ENCODE measurements at places on chromosomes 2 and 18.
A peak's percentile ranks its signal among the peaks of the same experiment; 100 is the strongest.

DNA sequence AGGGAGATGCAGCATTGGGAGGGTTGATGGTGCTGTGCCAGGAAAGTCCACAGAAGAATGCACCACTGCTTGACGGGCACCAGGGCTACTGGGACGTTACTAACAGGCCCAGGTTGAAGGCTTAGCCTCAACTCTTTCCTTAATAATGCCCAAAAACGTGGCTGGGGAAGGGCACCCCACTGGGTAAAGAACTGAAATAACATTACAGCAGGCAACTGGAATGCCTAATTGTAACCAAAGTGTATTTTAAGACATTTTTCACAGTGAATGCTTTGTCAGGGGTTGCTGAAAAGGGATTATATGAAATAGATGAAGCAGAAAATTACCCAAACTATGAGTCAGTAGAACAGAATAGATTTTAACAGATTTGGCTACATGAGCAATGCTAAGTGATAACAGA, 191.3 kb downstream of the CMPK2 start:
- no peak for DNase-seq

- no peak for DNase-seq
Observed at GRCh38 chr18:26405190-26405801, 143.1 kb downstream of the KCTD1 start.

GRCh38 chr2:86143307-86143706, 37.3 kb downstream of the PTCD3 start:
- DNase-seq, result no peak

DNA sequence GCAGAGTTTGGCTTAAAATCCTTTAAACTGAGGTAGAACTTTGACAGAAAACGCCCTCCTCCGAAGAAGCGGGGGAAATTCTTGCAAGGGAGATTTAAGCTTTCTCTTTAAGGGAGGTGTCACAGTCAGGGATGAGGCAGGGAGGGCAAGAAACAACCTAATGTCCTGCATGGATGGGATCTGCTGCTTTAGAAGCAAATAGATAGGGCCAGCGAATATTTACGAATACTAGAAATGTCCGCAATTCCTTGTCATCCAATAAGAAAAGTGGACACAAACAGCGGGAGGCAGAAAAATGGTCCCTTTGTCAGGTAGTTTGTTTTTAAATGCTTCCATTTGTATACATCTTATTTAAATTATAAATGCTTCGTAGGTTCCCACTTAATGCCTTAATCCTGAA, 12.0 kb downstream of the MEIS1 start:
- no peak for DNase-seq

- no peak for DNase-seq
Observed at GRCh38 chr18:76834379-76834778, 12.0 kb downstream of the ZNF236 start.

DNA sequence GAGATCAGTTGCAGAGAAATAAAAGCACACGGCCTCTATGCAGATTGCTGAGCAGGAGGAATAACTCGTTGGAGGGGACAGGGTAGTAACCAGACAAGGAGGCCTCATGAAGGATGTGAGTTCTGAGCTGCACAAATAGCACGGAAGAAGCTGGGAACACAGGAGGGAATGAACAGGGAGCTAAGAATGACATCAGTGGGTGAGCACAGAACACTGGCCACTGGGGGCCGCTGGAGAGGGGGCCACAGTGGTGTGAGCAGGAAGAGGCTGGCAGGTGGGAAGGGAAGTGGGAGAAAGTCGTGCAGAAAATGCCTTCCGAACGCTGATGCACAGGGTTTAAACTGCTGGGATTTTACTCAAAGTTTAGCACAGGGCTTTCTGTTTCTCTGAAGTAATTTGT, 61.0 kb downstream of the ZAP70 start:
- no peak for DNase-seq

DNA sequence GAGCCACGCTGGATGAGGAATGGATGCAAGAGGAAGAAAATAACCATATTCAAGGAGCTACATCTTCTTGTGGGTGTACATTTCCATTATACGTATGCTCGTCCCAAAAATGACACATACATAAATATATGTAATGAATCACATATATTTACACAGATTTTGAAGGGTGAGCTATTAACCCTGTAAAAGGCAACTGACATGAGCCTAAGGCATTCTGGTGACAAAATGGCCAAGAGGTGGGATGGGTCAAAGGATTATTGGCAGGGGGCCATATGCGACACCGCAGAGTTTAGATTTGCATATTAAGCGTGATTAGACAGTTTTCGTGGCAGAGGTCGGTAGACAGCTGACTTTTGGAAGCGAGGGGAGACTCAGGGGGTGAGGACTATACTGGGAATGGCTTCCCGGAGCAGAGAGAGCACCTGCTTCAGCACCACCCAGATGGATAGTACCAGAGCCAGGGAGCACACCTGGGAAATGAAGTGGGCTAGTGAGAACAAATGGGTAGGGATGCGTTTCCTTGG, 431 bp upstream of the CNRIP1 start:
- no peak for DNase-seq

GRCh38 chr2:36476411-36476810, 120.8 kb downstream of the CRIM1 start:
- DNase-seq, result no peak

- no peak for DNase-seq
Observed at GRCh38 chr2:86235196-86235980, 36.1 kb downstream of the MRPL35 start.

GRCh38 chr2:6574121-6574520, 291.6 kb downstream of the CMPK2 start:
- DNase-seq, result no peak

DNA sequence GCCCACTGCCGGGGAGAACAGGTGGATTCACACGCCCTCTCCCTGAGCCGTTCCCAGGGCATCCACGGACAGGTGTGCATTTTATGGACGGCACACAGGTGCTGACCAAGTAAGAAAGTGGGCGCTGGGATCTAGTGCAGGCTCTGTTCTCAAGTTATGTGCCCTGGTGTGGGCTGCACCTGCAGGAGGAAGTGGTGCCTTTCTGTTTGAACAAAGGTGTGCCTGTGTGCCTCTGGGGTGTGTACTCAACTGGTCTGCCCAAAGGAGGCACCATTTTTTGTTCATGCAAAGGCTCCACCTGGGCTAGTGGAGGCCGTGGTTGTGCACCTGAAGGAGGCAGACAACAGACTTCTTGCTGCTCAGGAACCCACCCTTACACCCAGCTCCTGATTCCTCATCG, 88.2 kb upstream of the HK2 start:
- DNase-seq, result no peak

DNA sequence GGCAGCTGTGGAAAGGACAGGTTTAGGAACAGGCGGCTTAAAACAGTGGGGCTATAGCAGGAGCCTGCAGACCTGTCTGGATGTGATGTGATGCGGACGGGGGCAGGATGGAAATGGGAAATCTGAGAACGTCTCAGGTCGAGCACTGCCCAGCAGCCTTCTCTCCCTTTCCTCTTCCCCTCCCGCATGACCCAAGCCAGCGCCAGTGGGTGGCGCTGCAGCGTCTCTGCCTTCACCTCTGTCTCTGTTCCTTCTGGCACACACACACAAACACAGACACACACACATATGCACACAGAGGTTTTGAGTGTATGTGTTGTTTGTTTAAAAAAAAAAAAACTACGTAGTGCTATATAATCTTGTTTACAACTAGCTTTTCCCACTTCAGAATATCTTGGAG, 82.0 kb upstream of the SLC66A3 start:
- no peak for DNase-seq

DNA sequence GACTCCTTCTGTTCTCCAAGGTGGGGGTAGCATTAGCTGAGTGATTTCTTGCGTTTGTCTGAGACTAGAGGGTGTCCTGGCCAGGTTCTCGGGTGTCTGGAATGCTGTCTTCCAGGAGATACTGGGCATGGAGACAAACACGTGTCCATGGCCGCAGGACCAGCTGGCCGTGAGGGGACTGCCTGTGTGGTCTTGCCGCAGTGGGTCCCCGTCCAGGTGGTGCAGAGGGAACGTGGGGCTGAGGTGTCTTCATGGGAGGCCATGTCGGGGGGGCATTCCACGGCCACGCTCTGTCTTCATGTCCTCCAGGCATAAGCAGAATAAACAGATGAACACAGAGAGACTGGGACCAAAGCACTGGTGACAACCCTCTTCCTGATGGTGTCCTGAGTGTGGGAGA, 66.6 kb downstream of the SMIM21 start:
- DNase-seq, result no peak

DNA sequence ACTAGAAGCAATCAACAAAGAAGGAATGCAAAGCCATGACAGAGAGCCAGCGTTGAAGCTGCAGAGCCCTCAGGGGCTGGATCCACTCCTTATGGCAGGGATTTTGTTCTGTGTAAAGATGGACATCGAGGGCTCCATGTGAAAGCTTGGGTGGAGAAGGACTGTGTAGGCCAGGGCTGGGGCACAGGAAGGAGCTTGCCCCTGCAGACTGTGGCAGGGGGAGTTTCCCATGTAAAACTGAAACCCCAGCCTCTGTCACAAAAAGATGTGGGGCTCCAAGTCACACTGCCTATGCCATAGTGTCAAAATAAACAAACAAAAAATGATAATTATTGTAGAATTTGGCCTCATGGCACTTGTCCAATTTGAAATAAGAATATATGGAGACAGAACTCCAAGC, 408.7 kb upstream of the HS6ST1 start:
- DNase-seq, result no peak

DNA sequence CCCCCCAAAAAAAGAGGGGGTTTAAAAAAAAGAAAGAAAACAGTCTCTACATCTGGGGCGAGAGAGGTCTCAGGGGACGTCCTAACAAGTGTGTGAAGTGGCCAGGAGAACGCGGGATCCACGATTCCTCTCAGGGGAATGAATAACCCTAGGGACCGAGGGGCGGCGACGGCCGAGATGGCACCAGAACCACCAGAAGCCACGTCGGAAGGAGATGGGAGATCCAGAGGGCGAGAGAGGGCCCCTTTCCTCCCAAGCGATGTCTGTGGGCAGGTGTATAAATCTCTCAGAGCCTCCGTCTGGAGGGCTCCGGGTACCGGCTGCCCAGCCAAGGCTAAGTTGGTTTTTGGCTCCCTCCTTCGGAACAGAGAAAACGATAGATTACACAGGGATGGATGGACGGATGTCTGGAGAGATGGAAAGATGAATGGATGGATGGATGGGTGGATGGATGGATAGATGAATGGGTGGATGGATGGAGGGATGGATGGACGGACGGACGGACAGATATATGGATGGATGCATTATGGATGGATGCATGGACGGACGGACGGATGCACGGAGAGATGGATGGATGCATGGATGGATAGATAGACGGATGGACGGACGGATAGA, 1.7 kb downstream of the EPHA4 start:
- no peak for DNase-seq

GRCh38 chr2:240112914-240113690, 23.0 kb downstream of the COPS9 start:
- no peak for DNase-seq

GRCh38 chr2:237485304-237485703, 1.7 kb upstream of the MLPH start:
- DNase-seq, result no peak

DNA sequence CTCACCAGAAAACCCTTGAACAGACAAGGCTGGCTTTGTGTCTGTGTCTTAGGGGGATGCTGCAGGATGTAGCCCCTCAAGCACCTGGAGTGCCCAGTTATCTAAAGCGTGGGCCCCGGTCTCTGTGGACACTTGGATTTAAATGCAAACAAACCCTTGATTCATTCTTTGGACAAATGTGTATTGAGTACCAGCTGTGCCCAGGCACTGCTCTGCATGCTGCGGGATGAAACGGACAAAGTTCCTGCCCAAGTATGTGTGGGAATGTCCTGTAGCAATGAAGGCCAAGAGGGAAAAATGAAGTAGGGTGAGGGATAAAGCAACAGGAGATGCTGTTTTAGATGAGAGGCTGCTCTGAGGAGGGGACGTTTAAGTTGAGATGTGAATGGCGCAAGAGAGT, 53.9 kb downstream of the BOLA3 start:
- DNase-seq, result no peak

DNA sequence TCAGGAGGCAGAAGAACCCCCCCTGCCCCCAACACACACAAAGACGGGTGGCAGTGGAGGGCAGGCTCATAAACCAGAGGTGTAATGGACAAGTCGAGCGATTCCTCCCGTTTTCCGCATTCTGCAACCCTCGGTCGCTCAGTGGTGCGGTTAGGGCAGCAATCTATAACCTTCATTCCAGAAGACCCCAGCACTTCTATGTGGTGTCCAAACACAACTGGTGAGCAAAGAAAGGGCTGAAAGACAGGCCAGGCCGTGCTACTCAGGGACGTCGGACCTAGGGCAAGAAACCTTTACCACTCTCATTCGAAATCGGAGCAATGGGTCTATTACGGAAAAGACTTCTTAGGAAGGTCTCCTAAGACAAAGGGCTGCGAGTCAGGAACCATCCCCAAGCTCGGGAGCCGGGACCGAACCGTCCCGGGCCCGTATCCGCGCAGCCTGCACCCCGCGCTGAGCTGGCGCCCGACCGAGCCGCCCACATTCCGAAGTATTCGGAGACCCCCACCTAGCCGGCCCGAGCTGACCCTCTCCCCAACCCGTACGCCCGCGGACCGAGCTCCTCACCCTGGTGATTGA, 568 bp downstream of the ARL5A start:
- DNase-seq, result no peak

- no peak for DNase-seq
Observed at GRCh38 chr2:160463245-160463644, 30.4 kb downstream of the RBMS1 start.

DNA sequence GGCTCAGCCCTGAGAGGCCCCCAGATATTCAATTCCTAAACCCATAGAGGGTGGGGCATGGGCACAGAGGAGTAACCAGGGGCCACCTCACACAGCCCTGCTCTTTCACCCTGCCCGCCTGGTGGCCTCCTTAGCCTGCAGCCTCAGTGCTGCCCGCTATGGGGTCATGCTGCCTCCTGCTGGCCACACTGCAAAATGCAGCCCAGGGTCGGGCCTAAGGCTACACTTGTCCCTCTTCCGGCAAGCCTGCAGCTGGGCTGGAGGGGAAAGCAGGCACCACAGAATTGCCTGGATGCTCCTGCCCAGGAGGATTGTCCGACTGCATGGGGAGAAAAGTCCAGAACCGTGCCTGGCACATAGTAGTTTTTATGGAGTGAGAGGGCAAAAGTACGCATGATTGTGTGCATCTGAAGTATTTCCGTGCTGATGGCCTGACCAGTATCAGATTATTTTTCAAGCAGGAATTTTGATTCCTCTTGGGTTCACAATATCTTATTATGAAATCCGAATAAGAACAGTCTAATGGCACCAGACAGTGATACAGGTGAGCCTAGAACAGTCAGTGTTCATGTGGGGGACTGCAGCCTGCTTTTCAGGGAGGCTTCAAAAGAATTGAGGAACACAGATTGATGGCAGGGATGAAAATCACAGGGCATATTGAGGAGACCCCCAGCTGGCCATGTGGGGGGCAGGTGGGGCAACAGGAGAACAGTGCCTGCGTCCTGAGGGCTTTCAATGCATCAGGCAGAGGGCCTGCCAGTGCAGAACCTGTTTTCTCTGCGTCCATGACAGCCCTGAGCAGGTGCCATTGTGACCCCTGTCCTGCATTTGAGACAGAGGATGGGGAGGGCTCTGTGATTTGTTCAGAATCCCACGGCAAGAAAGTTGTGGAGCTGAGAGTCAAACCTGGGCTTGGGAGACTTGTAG, 51.2 kb upstream of the ALPP start:
- DNase-seq, result peak; percentile 68
